ENCODE measurements at places on chromosomes 4 and X.

DNA sequence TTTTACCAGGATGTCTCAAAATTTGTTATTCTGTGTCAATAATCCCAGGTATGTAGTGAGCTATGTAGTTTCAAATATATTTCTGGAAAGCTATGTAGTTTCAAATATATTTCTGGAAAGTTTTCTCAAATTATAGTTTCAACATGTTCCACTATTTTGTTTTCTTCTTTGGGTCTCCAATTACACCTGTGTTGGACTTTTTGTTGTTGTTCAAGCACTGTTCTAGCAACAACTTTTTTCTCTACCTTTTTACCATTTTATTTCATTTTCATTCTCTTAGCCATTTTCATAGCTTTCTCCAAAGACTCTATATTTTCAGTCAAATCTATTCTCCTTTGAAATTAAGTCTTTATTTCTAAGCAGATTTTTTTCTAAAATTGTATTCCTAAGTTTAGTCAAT, 88.4 kb downstream of the LCORL start:
- no peak for ATAC-seq

DNA sequence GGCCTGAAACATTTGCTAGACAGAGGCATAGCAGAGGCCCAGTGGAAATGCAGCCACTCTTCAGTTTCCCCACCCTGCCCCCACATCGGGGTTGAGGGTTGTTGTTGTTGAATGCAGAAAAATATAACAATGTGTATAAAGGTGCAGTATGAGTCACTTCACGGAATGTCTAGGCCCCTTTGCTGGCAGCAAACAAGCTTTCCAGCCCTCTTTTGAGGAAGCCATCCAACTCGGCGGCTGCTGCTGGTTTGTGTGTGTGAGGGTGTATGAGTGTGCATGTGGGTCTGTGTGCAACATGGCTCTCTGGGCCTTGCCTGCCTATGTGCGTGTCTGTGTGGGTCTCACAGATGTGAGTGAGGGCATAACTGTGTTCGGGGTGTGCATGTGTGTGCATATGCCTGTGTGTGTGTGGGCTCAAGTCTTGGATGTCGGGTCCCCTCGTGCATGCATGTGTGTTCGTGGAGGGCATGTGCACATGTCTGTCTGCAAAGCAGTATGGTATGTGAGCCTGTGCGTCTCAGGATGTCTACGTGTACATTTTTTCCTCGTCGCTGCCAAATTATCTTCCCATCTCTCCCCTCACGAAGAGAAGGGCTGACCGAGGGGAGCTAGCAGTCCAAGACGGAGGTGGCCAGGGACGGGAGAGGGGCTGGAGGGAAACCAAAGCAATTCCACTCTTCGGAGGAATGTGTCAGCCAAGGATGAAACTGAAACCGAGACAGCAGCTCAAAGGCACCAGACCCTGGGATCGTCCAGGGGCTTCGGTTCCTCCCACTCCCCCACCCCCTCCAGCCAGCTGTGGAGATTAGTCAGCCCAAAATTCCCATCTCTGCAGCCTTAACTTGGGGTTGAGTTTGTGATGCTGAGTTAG, 8.4 kb upstream of the ELF4 start:
- no peak for ATAC-seq

GRCh38 chr4:79287718-79288117, 38.1 kb downstream of the NAA11 start:
- no peak for ATAC-seq

DNA sequence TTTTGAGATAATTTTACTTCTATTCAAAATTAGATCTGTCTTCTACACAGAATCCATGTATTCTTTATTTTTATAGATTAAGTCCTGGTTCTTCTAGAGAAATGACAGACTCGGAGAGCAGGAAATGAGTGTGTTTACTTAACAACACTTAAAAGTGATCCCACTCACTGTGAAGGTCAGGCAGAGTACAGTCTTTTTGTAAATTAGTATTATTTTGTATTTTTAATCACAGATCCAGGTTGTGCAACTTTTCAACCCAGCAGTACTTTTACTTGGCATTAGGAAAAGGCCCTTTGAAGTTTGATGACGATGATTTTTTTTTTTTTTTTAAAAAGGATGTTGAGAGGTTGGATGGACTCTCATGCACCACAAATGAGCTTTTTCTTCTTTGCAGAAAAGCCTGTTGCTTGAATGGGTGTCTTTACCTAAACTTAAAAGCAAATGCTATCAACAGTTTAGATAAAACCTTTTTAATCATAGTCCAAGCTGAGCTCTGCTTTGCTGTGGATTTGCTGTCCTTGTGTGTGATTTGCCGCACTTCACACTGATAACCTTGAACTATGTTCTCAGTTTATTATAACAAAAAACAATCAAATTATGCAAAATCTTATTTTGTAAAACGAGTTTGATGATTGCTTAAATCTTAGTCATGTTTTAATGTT, 114.1 kb downstream of the MXRA5 start:
- ATAC-seq: no peak
